ENCODE measurements at places on chromosomes 2 and 18.

DNA sequence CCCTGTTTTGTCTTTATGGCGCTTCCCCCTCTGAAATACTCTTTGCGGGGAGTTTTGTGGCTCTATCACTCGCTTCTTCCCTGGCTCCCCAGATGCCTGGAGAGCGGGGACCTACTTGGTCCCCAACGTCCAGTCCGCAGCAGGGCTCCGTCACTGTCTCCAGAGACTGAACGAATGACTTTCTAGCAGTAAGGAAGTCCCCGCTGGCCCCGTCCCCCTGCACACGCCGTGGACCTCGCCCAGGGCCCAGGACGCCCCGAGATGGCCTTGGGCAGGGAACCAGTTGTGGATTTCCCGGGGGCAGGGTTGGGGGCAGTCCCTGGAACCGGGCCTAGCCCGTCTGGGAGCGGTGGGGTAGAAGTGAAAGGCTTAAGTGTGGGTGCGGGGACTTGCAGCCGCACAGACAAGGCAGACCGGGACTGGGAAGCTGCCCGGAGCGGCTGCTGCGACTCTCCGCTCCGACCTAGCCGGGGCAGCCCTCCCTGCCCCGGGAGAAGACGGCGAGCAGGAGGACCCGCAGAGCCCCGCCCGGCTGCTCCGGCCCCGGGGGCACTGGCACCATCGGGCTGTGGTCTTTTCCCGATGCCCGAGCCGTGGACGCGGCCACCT is 821 bp upstream of the EPHA4 start:
- peak; percentile 75 for DNase-seq

DNA sequence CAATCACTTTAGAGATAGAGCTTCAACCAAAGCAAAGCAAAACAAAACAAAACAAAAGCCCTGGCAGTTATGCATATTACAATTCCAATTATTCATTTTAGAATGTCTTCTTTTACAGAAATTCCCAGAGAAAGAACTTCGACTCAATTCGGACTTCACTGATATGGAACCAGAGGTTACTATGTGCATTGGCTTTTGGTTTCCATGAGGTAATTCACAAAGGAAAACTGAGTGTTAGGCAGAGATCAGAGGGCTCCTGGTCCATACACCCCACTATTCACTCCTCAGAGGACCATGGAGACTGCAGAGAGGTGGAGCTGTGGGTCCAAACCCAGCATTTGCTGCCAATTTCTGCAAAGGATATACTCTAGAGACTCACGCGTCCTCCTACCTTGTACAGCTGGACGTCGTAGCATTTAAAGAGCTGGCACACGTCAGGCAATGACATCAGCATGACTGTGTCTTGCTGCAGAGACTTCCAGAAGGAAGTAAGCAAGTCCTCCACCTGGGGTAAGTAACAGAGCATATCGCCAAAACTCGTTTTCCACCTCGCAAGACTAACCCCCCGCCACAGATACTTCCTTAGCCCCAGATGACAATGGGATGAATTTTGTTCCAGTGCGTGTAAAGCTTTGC is 31.3 kb upstream of the CREG2 start:
- DNase-seq = no peak

DNA sequence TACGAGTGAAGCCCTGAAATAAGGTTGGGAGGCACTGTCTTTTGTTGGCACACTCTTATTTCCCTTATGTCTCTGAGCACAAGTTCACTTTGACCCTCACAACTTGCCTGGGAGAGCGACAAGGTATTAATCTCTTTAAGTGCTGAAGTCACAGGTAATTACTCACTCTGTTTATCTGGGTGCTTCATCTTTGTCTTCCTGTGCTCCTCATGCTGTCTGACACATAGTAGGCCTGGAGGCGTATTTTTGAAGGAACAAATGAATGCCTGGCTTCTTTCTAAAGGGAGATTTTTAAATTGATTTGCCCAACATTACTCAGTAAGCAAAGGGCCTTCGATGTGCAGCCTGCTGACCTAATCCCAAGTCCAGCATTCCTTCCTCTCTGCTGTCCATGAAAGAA is 507.1 kb upstream of the TNP1 start:
- peak; percentile 53 for DNase-seq

DNA sequence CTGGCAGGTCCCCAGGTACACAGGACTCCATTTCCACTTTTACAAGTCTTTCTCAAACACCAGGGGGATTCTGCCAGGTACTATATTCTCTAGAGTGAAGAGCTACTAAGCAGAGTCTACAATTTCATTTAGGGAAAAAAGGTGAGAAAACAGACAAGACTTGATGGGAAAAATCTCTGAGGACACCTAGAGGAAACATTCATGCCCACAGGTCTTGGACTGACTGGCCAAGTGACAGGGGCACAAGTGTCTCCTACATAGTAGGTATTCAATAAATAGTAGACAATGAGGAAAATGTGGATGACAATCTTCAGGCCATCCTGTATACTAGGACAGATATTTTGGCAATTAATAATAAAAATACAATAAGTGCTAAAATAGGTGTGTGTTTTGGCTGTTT is 228.6 kb downstream of the CLIP4 start:
- DNase-seq = no peak

- no peak for DNase-seq
Measured at GRCh38 chr2:3837086-3837485, 133.7 kb downstream of the DCDC2C start.

DNA sequence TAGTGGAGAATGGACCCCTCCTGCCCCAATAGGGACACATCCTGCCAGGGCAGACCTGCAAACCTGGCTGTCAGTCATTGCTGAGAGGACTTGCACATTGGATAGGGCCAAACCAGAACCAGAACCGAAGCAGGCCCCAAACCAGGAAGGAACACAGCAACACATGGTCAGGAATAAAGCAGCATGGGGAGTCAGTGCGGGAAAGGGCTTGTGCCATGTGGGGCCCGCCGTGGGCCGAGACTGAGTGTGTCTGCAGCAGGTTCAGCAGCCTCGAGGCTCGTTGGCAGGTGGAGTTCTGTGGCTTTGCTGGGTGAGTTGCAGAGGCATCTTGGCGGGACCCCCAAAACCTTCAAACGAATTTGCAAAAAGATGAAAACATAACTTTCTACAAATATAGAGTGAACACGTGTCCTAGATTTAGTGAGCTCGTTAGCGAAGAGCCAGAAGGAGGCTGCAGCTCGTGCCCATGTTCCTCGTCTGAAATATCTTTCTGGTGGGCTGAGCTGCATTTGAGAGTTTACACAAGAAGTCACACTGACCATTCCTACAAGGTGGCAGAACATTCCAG is 44.9 kb upstream of the LDLRAD4 start:
- no peak for DNase-seq

DNA sequence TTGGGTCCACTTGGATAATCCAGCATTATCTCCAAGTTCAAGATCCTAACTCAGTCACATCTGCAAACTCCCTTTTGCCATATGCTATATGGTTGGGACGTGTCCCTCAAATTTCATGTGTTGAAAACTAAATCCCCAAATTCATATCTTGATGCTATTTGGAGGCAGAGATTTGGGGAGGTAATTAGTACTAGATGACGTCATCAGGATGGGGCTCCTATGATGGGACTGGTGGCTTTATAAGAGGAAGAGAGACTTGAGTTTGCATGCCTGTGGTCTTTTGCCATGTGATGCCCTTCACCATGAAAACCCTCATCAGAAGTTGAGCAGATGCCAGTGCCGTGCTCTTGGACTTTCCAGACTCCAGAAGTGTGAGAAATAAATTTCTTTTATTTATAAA is 16.8 kb upstream of the SMAD4 start:
- DNase-seq = no peak

DNA sequence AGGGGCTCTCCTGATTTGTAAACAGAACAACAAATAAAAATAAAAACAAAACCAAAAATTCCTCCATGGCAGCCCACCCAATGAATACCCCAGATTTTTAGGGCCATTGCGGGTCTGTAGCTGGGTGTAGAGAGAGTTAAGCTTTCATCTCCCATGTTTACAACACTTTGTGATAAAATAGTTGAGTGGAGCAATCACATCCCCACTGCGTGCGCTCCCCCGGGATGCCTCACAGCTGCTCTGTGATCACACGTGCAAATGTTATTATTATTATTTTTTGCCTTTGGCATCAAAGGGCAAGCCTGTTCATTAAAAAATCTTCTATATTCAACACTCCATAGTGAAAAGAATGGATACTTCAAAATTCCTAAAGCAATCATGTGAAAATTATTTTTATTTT is 118.0 kb downstream of the MBP start:
- DNase-seq = no peak

- DNase-seq = no peak
Measured at GRCh38 chr2:164920430-164920829, 34.9 kb downstream of the SLC38A11 start.

GRCh38 chr2:165147186-165148045 is 56.4 kb downstream of the SCN3A start:
- no peak for DNase-seq

DNA sequence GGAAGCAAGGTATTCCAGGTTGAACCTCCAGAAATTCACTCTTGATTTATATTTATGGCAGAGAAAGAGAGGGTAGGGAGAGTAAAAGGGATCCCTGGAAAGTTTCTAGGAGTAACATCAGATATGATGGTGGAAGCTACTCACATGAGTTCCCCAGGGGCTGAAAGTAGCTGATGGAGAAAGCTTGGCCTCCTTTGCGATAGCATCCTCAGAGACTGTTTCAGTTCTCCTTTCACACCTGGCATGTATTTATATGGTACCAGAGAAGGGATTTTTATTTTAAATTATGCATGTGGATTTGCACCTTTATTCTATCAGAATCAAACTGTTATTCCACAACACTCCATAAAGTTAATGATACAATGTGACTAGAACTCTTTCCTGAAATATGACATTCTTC is 126.3 kb upstream of the OSR1 start:
- no peak for DNase-seq

- no peak for DNase-seq
Measured at GRCh38 chr2:143124445-143124844, 4.8 kb upstream of the ARHGAP15 start.

DNA sequence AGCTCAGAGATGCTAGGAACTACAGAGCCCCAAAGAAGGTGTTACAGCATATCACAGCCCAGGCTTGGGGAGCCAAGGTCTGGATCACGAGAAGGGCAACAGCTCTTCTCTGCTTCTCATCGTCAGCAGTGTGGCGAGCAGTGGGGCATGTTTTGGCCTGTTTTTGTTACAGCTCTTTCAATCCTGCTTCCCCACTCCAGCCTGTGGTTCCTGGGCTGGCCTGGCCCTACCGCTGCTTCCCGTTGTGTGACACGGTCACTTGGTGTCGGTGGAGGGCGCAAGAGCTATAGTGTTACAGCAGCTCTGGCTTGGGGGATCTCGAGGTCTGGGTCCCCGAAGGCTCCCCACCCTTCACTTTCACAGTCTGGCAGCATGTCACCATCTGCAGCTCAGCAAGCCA is 870.2 kb downstream of the CBLN2 start:
- DNase-seq = no peak

DNA sequence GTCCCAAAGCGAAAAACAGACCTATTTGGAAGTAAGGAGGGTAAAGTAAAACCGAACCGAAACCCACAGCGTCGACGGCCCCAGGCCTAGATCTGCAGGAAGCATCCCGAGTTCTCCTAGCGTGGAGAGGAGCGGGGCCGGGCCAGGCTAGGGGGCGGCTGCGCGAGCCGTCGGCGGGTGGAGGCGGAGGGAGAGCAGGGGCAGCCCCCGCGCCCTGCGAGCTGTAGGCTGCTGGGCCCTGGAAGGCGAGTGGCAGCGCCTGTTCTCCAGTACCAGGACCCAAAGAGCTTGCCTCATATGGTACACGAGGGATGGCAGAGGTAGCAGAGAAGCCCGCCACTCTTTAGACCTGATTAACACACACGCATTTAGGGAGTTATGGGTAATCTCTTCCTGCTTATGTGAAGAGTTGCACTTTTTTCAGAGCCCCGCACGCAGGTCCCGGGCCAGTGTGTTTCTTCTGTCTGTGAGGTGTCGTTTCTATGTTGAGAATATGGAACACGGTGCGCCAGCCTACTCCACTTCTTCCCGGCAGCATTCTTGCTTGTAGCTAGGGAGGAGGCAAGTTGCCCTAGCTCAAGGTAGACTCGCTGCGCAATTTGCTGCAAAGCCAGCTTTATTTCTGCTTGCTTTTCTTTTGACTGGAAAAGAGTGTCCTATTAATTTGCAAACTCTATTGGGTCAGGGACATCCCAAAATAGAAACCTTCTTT is 71.1 kb downstream of the ARHGEF33 start:
- DNase-seq = no peak

- DNase-seq = no peak
Measured at GRCh38 chr18:56451188-56451587, 187.2 kb downstream of the TXNL1 start.

- DNase-seq = no peak
Measured at GRCh38 chr18:44758861-44759631, 78.4 kb downstream of the SETBP1 start.

DNA sequence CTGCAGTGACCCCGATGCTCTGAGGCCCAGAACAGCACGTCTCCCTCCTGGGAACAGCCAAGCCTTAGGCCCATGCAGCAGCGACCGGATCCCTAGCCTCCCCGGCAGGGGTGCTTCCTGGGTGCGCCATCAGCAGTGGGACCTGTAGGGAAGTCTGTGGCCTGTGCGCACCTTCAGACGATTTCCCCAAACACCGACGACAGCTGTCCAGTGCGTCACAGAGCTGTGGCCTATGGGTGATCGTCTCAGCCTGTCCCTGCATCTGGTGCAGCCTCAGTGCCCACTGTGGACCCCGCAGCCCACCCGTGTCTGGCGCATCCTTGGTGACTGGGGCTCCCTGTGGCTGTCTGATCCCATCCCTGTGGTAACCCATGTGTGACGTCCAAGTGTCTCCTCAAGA is 9.0 kb downstream of the GPC1 start:
- no peak for DNase-seq

GRCh38 chr2:55087936-55088335 is 37.7 kb upstream of the RTN4 start:
- DNase-seq = no peak

DNA sequence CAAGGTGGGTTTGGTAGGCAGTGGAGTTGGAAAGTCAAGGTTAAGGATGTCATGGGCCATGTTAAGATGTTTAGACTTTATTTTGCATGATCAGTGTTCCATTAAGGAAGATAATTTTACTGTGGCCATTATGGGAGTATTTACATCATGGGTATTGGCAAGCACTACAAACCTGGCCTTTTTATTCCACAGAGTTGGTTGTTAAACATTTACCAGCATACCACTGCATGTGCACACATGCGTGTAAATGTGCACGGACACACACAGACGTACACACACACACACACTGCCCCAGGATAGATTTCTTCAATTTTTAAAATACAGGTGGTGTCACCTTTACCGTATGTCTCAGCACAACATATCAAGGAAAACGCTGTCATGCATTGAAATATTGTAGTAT is 51.4 kb upstream of the ITGA6 start:
- DNase-seq = no peak
